ENCODE measurements at places on chromosomes 5 and 9.

- no peak for DNase-seq
Measured at GRCh38 chr9:112836394-112836793, 54.3 kb downstream of the SLC46A2 start.

DNA sequence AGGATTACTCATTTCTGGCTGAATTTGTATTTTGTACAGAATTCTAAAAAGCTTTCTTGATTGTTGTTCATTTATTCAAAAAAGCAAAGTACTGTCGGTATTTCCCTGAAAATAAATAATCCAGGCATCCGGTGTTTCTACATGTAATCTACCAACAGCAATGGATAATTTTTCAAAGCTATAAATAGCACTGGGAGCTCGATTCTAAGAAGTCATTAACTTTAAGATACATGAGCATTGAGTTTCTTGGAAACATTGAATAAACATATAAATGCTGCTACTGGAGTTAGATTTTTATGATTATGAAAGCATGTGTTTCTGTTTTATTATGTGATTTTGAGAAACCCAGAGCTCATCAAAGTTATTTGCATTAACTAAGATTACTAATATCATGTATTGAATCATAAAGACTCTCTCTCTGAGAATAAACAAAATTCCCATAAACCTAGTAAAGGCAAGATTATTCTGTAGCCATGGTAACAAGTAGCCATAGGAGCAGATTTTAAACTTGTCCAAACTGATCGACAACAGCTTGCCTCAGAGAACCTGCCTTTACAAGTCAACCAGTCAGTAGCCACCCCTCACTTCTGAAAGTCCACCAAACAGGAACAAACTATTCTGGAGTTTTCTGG, 197.0 kb downstream of the DRD1 start:
- DNase-seq, result no peak

DNA sequence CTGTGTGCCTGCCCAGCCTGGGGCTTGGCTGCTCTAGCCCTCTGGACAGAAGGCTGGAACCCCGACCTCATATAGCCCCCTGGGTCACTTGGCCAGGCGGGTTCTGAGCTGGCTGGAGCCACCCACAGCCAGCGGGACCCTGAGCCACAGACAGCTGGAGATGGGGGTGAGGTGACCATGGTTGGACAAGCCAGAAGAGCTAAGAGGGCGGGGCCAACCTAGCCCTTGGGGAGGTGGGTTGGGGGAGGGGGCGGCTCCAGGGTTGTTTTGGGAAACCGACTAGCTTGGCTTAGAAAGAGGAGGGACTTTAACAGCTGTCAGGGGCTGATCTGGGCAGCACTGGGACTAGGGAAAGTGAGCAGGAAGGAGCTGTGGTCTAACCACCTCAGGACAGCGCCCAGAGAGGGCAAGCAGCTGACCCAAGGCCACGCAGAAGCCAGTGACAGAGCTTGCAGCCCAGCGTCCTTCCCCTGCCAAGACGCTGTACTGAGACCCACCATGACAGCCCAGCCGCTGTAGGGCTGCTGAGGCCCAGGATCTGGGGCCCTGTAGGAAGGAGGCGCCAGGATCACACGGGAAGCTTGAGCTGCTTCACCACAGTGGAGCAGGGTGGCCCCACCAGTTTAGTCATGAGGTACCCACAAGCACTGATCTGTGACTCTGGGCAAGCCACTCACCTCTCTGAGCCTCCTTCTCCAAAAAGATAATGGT, 2.2 kb downstream of the AIF1L start:
- DNase-seq, result no peak

DNA sequence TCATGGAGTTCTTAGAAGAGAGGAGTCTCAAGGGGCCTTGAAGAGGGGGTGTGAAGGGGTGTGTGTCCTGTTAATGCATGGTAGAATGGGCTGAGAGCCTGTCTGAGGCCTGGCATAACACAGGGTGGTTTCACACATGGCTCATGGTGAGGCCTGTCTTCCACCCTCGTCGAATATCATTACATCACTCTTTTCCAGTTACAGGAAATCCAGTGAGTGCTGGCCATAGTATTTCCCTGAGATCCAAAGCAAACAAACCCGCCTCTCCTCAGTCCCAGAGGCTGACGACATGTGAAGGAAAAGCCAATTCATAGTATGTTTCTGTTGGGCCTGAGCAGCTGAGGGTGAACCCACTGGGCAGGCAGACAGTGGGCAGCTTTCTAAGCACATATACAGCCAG, 159.4 kb upstream of the NR3C1 start:
- no peak for DNase-seq

DNA sequence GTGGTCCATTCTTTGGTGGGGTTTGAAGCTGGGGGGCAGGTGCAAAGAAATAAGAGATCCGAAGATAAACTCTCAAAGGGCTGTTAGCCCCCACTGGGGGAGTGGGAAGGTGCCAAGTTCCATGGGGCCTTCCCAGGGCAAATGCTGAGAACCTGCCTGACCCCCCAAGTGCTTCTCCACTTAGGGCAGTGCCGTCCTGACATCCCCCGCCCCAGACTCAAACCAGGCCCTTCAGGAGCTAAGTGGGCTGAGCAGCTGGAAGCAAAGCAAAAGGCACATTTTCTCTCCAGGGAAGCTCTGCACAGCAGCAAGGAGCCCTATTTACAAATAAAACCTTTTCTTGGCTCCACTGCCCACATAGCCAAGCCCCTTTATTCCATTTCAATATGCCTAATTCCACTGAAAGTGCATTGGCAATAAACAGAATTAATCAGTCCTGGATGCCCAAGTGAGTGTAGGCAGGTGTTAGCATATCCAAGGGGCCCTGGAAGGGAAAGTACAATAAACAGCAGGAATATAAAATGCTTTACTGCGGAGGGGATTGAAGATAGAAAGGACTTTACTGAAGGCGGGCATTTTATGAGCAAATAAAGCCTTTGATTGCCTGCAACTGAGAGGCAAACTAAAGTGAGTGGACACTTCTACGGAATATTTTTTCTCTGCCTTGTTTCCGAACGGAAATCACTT, 44.6 kb downstream of the WHRN start:
- no peak for DNase-seq

- no peak for DNase-seq
Measured at GRCh38 chr5:56900858-56901578, 8.4 kb upstream of the SETD9 start.

DNA sequence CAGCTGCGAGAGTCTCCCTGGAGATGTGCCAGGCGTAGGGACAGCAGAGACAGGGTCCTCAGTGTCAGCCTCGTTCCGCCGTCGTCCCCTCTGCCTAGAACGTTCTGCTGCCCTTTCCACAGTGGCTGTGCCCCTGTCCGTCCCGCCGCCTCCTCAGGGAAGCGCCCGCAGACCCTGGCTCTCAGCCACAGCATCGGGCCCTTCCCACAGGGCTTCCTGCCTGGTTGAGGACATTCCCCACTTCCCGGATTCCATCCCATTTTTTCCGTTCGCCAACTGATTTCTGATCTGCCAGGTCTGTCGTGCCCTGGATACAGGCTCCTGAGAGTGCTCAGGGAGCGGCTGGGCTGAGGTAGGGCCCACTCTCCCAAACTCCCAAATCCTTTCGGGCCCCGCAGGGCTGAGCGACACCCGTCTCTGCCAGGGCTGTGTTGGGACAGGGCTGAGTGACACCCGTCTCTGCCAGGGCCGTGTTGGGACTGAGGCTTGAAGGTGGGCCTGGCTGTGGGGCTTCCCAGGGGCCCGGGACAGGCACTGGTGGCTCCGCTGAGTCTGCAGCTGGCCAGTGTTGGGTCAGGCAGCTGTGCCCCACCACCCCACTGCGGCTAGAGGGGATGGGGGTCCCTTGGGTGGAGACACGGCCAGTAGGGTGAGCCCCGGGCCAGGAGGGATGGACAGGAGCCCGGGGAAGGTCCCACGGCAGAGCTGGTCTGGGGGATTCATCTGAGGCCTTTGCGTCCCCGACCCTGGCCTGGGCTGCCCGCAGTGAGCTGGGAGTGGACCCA, 15.9 kb downstream of the DNLZ start:
- no peak for DNase-seq

DNA sequence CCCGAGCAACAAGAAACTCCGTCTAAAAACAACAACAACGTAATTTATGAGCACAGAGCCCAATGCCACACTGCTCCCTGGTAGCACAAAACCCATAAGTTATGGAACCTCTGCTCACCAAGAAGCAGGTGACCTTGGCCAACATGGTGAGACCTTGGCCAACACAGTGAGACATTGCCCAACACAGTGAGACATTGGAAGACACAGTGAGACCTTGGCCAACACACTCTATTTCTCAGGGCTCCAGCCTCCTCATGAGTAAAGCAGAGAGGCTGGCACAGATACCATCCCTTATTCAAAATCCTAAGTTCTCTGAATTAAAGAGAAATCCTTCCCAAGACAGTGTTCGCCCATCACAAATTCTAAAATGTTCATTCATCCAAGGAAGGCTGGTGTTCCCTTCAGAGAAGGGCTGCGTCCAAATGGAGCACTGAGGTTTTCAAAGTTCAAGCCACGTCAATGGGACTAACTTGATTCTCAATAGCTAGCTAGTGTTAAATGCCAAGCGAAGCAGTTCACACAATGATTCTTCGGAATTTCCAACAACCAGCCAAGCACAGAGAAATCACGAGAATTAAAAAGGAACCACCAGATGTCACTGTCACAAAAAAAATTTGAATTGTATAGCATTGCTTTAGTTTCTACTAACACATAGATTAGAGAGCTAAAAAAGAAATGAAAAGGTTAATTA, 29.5 kb downstream of the TTC39B start:
- DNase-seq, result no peak

DNA sequence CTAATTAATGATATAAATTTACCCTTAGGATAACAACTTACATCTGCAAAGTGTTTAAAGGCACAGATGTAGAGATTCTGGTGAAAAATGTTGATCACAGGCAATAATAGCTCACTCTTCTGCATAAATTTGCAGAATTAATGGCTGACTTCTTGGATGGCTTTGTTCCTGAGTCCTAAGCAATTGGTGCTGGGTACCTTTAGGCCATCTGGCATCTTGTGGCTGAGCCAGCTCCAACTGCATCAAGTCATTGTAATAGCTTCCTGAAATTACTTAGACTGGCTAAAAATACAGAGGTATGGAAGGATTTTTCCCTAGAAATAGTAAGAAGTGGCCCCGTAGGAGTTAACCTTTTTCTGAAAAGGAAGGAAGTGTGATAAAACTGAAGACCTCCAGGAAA, 118.3 kb upstream of the MINAR2 start:
- DNase-seq, result no peak

GRCh38 chr9:126508171-126508591, 105.5 kb upstream of the LMX1B start:
- no peak for DNase-seq

DNA sequence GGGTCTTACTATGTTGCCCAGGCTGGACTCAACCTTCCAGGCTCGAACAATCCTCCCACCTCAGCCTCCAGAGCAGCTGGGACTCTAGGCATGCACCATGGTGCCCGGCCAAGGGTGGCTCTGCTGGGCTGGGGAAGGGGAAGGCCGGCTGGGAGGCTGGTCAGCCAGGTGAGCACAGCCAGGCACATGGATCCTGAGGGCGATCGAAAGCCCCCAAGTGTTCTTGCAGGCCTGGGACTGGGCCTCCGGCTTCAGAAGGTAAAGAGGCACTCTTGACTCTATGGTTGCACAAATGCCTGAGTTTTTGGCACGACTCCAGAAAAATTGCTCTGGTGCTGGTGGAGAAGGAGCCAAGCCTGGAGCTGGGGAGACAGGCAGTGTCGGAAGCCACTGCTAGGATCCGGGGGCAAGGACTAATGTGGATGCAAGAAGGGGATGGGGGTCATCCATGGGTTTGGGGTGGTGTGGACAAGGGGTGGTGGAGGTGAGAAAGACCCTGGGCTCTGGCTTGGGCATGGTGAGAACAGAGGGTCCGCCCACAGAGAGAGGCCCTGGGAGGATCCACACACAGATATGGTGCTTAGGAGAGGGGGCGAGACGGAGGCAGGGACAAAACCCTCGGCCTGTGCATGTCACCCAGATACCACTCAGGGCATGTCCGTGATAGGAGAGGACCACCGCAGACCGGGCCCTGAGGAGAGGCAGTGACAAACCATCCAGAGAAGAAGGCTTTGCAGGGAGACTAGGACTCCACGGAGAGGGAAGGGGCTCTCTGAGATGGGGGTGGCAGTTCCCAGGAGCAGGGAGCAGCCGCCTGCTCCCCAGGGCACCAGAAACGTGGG, 51.1 kb upstream of the COL5A1 start:
- DNase-seq, result no peak

- DNase-seq, result no peak
Measured at GRCh38 chr5:114363837-114364236, 2.0 kb downstream of the KCNN2 start.

DNA sequence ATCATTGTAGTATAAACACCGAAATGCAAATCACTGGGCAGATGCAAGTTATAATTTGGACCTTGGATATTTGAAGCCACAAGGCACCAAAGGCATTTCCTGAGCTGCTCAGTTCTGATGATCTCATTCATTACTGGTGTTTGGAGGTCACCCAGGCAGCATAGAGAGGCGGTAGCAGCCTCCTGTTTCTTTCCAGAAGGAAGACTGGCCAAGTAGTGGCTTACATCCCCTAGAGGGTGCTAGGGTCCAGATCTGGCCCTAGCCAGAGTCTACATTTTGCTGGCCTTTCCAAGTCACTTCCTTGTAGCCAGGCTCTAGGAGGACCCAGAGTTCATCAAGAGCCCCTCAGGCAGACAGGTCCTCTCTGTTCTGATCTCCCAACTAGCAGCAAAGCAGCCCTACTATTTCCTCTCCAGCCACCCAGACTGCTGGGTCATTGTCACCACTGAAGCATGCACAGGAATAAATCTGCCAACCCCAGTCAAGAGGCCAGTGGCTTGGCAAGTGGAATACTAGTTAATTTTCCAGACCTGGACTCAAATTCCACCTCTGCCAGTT, 33.4 kb upstream of the TTC1 start:
- no peak for DNase-seq

DNA sequence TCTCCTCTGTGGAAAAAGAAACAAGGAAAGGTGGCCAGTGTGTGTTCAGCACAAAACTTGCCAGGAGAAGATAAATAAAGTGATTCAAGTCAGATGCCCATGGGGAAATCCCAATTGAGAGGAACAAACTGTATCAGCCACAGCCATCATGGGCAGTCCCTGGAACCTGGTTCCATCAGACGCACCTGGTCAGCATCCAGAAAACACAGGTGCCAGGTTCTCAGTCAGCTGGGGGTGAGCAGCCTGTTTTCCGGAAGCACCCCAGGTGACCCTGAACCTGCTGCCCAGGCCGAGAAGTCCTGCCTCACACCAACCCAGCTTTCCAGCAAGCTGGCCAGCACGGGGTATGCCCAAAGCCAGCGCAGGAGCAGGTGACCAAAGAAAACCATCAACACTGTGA, 30.5 kb downstream of the PTCH1 start:
- no peak for DNase-seq

DNA sequence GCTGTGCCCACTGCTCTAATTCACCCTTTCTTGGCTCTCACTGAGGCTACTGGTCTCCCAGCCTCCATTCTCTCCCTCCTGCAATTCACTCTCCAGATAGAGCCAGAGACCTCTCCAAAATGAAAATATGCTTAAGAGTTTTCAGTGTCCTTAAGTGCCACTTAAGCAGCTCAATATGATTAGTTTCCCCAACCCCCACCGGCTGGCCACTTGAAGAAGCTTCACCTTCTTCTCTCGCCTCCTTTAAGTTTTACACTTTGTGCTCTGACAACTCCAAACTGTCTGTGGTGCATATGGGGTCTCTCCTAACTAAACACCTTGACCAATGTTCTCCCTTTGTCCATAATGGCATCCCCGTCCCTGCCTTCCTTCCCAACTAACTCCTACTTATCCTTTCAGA, 53.4 kb downstream of the CDK5RAP2 start:
- DNase-seq, result no peak

GRCh38 chr5:93145019-93145418, 436.0 kb downstream of the NR2F1-AS1 start:
- DNase-seq, result no peak

- DNase-seq, result no peak
Measured at GRCh38 chr5:107900721-107901120, 230.0 kb upstream of the EFNA5 start.
